BE2C (cell line): ENCODE measurements at places on chromosomes 1 and 21.
A peak's percentile ranks its signal among the peaks of the same experiment; 100 is the strongest.

DNA sequence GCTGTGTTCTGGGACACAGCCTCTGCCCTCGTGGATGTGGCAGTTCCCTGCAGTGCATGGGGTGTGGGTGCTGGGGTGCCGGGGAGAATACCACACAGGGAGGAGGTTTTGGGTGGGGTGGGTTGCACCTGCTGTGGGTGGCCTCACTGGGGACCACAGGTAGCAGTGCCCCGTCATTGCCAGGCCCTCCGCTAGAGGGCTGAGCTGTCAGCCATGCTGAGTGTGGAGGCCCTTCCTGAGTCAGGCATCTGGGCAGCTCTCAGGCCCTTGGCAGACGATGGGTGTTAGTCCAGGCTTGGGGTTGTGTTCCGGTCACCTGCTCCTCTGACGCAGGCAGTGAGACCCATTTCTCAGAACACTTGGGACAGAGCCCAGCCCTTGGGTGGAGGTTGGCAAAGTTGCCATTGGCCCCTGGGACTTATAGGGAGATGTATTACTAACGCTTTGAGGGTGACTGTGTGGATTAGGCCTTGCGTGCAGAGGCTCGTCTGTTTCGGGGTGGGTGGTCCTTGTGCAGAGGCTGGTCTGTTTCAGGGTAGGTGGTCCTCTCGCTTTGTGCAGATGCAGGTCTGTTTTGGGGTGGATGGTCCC, 23.9 kb downstream of the PCNT start:
- no peak for DNase-seq

DNA sequence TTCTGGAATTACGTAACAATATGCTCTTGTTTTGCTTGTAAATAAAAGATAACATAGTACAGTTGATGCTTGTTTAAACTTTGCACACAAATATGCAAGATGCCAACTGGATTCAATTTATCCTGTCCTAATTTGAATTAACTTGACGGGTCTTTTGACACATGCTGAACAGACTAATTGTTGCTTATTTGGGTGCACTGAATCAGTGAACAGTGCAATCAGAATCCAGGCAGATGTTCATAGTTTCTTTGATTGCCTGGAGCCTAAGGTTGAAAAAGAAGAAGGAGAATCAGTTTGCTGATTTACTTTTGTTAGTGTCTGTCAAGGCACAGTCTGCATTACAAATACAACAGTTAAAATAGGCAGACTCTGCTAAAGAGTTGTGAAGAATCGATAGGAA, 307.9 kb downstream of the COL11A1 start:
- no peak for DNase-seq

GRCh38 chr1:183090391-183091006, 67.3 kb downstream of the LAMC1 start:
- no peak for DNase-seq

GRCh38 chr1:186474208-186474607, 13.3 kb upstream of the PDC start:
- DNase-seq: no peak

DNA sequence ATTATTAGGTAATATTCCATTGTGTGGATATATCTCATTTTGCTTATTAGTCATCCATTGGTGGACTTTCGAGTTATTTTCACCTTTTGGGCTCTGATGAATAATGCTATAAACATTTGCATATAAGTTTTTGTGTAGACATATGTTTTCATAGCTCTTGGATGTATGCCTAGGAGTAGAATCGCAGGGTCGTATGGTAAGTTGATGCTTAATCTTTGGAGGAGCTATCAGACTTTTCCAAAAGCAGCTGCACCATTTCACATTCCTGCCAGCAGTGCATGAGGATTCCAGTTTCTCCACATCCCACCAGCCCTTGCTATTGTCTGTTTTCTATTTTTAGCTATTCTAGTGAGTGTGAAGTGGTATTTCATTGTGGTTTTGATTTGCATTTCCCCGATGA, 120.3 kb upstream of the TMEM51 start:
- no peak for DNase-seq

DNA sequence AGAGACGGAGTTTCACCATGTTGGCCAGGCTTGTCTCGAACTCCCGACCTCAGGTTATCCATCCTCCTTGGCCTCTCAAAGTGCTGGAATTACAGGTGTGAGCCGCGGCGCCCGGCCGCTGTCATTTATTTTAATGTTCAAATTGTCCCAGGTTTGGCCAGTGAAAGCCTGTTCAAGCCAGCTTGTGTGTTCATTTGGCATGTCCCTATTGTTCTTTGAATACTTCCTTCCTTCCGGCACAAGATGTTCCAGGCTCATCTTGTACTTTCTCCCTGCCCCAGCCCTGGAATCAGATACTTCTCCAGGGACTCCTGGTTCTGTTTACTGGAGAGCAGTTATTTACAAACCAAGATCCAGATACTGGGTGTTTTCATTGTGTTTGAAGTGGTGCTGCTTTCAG, 37.0 kb downstream of the ZBTB8B start:
- no peak for DNase-seq

DNA sequence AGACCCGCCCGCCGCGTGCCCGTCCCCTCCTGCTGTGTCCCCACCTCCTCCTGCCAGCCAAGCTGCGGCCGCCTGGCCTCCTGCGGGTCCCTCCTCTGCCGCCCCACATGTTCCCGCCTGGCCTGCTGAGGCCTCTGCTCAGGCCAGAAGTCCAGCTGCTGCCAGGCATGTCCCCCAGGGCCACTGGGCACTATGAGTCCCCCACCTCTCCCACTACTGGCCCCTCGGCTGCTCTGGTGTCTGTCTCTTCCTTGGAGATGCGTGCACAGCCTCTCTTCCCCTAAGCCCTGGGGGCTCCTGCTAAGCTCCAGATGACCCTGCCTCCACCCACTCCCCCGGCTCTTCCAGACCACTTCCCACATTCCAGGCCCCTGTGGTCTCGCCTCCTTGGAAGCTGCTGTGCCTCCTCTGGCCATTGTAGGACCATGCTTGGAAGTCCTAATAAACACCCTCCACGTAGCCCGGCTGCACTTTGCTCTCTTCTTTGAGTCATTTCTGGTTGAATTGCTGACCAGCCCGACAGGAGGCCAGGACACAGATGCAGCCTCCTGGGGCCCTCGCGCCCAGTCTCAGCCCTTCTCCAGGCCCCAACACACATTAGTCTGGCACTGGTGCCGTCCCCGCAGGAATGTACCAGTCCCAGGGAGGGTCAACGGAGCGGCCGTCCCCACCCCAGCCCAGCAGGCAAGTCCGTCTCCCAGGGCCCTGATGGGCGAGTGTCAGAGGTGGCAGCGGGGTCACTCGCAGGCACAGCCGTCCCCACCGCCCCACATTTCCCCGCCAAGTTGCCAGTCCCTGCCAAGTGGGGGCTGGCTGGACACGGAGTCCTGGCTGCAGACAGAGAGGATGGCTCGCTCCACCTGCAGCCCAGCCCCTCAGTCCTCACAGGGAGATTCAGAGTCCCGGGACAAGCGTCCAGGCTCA, 1.1 kb downstream of the KRTAP10-12 start:
- no peak for DNase-seq

DNA sequence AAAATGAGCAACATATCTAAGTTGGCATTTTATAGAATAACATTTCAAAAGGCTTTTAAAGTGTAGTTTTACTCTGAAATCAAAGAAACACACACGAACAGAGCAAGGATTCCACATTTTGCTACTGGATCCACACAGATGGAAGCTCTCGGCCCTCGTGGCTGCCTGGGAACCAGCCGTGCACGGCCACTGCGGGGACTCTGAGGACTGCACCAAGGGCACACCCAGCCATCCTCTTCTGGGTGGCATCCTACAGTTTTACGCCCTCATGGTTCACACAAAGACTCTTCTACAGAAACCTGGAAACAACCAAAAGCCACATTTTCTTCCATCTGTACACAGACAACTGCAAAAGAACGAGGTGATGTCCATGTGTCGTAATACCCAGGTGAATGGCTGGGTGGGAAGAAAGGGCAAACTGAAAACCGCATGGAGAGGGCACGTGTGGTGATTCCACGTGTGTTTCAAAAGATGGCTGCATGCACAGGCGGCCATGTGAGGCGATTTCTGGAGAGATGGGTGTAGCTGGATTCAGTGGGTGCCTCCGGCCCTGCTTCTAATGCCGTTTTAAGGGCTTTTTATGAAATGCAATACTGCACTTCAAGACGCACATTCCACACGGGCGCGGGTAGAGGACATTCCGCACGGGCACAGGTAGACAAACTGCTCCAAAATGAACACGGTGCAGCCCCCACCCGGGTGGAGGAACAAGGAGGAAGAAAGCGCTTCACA, 8.1 kb downstream of the POFUT2 start:
- no peak for DNase-seq

DNA sequence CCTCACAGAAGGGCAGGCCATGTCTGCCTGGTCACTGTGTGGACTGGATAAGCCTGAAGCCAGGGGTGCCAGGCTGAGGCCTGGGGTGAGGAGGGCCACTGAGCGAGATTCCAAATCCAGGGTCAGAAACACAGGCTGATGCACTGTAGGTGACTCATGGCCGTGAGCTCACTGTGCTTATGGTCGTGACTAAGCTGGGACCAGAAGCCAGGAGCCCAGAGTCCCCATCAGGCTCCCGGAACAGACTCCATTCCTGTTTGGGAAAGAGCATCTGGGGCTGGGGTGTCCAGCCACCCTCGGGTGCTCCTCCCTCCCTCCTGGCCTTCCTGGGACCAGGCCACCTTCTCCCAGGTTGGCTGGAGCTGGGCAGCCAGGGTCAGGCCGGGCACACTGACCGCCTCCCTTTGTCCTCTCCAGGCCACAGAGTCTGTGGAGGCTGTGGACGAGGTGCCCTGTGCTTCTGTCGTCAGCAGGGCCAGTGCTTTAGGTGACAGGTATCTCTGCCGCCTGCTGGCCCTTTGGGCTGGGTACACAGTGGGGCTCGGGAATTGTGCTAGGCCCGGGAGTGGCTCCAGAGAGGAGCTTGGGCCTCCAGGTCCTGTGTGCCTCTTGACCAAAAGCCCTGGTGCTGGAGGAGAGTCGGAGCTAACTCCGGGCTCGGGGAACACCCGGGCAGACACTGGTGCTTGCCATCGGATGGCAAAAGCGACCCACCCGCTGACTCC, 36.7 kb downstream of the AJAP1 start:
- no peak for DNase-seq

- no peak for DNase-seq
Measured at GRCh38 chr21:41497008-41497407, 10.9 kb downstream of the TMPRSS2 start.

GRCh38 chr1:94258873-94259331, 21.5 kb upstream of the ARHGAP29 start:
- peak; percentile 14 for DNase-seq

- no peak for DNase-seq
Measured at GRCh38 chr1:178039891-178040290, 54.0 kb upstream of the RASAL2 start.

- DNase-seq: no peak
Measured at GRCh38 chr1:197546989-197547388, 228.3 kb downstream of the DENND1B start.

DNA sequence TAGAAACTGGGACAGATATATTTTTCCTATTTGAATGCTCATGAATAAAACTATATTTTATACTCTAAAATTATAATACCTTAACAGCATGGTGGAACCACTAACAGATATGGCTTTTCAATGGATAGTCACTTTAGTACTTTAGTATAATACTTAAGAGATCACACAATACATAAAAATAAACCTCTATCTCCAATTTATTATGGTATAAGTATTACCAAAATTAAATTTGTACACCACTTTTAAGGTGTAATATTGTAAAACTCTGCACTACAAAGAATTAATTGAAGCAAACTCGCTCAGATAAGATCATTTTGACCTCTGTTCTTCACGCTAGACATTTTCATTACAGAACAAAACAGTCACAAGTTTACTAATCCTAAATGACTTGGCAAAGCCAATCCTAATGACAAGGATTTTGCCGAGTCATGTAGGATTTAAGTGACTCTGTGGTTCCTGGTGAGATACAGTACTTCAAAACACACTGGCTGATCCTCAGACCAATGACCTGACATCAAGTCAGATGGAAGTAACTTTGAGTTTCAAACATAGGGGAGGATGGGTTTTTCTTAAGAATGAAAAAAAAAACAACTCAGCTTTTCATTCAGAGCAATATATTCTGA, 200.6 kb downstream of the SMYD3 start:
- DNase-seq: no peak

DNA sequence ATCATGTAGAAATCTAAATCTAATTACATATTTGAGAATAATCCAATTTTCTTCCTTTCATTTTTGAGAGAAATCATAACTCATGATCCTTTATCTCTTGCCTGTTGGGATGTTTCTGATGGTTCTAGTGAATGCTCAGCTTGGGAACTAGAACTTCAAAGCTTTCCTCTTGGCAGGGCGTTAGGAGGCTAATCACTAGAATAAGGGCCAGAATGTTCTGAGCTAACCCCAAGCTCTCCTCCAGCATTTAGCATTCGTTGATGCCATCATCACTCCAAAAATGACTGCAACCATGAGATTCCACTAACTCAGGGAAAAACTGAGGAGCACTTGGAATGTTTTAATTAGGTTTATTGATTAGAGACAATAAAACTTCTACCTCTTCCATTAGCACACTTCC, 93.9 kb upstream of the DPT start:
- no peak for DNase-seq

DNA sequence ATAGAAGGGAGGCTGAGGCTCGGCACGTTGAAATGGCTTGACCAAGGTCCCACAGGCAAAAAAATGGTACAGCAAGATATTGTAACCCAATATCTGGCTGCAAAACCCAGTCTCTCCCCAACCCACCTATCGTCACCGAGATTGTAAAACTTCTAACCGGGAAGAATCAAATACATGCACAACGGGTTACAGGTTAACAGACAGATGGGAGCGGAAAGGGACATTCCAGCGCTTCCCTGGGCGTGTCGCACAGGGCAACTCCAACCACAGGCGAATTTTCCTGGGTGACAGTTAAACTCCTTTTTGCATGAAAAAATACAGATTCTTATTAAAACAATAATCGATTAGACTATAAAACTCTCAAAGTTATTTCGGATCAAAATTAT, 31.8 kb upstream of the JUN start:
- no peak for DNase-seq

DNA sequence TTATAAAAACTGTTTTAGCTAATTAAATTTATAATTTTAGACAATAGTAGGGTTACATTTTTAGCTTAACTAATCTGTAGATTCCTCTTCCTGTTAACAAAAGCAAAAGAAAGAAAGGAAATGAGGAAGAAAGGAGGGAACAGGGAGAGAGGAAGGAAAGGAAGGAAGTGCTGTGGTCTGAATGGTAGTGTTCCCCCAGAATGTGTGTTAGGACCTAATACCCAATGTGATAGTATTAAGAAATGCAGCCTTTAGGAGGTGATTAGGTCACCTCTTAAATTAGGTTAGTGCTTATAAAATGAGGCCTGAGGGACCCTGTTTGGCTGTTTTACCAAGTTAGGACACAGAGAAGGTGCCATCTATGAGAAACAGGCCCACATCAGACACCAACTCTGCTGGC, 136.9 kb upstream of the SAMSN1 start:
- DNase-seq: no peak

DNA sequence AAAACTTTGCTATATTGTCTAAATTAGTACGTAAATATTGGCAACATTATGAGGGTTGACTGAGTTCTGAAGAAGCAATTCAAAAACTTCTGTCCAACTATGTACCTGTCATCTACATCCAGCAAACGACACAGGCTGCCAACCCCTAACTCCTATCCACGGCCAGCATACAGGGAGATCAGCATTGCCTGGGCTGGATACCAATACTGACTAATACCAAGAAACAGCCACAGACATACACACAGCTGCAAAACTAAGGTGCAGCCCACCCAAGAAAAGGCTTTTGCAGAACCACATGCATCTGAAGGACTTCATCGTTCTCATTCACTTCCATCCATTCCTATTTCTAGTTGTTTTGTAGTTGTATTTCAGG, 2.0 kb downstream of the KIAA0319L start:
- no peak for DNase-seq
